Bronchus fibroblast of lung (primary cell): ENCODE measurements at places on chromosomes 3 and 15. TPM values are rescaled to one million over a fixed set of nuclear protein-coding genes. Genes with fewer than 3 reads are reported as not detected.

The TNNC1 gene
- 0.74 TPM in 1 of 2 replicates, not detected in the other for total RNA-seq

The C3orf85 gene
- total RNA-seq: not detected in 2 replicates

The RBP2 gene
- total RNA-seq: not detected in 2 replicates

The AQP9 gene
- not detected in 2 replicates for total RNA-seq

The ZNF80 gene
- not detected in 2 replicates for total RNA-seq

The RTP1 gene
- not detected in 2 replicates for total RNA-seq

The SLC28A1 gene
- total RNA-seq: not detected in 2 replicates

The SRGAP3 gene
- total RNA-seq: 1.2 and 1.7 TPM in 2 replicates

The IL17RB gene
- 0.17 TPM in 1 of 2 replicates, not detected in the other for total RNA-seq

The HRG gene
- total RNA-seq: not detected in 2 replicates

The TMC3 gene
- not detected in 2 replicates for total RNA-seq

The TGM4 gene
- total RNA-seq: 0.15 and 0.17 TPM in 2 replicates

The INTS14 gene
- 29.9 and 31.8 TPM in 2 replicates for total RNA-seq

The TTC21A gene
- total RNA-seq: 0.59 and 0.84 TPM in 2 replicates

The TMPRSS7 gene
- not detected in 2 replicates for total RNA-seq

The NOX5 gene
- total RNA-seq: 0.15 TPM in 1 of 2 replicates, not detected in the other
